ENCODE measurements at places on chromosomes 2 and 18.

DNA sequence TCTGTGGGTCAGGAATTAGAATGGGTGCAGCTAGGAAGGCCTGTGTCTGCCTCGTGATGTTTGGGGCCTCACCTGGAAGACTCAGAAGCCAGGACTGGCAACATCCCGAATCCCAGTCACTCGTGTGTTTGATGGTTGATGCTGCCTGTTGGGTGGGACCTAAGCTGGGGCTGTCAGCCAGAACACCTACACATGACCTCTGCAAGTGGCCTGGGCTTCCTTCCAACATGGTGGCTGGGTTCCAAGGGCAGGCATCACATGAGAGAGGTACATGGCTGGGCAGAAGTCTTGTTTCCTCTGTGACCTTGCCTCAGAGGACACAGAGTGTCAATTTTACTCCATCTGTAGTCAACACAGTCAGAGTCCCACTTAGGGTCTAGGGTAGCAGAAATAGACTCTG lies 177.8 kb downstream of the GBX2 start:
- no peak for DNase-seq

GRCh38 chr2:11375689-11376027 lies 31.2 kb upstream of the ROCK2 start:
- no peak for DNase-seq

GRCh38 chr2:28321426-28321825 lies 71.2 kb upstream of the FOSL2 start:
- no peak for DNase-seq

DNA sequence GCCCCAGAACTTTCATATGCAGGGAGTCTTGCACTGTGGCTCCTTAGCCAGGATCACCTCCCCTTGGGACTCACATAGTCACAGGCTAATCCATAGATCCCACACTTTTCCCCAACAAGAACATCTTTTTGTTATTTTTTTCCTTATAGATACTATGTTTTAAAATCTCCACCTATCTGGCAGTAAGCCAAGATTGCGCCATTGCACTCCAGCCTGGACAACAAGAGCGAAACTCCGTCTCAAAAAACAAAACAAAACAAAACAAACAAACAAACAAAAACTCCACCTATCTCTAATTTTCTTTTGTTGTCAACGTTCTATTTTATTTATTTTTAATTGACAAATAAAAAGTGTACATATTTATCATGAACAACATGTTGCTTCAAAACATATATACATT lies 141.7 kb downstream of the PDE11A start:
- no peak for DNase-seq

- DNase-seq, result no peak
These were observed 217.9 kb upstream of the PID1 start for GRCh38 chr2:229489016-229489415.
